ENCODE measurements at places on chromosomes 6 and 20.

GRCh38 chr6:143451531-143451930, 926 bp downstream of the PEX3 start:
- no peak for DNase-seq

DNA sequence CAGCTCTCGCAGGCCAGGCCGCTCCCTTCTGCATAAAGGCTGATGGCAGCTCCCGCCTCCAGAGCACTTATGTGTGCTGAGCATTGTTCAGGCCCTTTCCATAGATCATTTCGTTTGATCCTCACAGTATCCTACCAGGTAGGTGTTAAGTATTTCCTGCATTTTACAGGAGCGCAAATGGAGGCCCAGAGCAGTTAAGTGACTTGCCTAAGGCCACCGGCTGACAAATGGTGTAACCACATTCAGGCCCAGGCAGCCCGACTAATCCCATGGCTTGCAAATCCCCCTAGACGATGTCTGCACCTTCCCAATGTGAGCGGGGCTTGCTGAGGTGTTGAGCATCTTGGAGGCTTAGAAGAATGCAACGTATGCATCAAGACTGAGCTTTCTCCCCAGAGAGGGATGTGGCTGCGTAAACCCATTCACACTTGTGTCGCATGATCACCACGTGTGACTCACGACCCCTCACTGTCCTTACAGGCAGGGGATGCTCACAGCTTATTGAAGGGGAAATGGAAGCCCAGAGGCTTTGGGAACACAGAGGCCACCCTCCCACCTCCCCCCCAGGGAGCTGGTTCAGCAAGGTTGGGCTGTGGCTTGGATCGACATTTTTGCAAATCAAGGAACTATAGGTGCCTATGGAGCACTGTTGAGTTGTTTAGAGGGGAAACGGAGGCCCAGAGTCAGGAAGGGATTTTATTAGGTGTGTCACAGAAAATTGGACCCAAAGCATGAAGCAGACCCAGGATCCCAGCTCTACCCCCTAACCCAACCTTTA, 7.0 kb downstream of the BPIFB2 start:
- DNase-seq = no peak

DNA sequence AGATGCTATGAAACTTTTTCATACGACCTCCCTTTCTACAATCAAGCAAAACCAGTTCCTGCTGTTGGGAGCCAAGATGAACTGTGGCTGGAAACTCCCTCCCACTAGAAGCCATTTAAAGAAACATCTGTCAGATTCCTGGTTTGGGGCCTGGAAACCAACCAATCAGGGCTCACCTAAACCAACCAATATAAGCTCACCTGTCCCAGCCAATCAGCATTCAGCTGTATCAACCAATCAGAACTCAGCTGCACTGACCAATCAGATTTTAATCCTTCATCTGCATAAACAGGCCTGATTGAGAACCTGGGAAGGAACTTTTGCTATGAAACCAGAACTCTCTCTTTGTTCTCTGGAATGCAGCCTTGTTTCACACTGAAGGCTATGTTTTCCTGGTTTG, 42.4 kb downstream of the SNX14 start:
- no peak for DNase-seq

- DNase-seq = no peak
These were observed 18.0 kb upstream of the PREX1 start for GRCh38 chr20:48845721-48846306.

DNA sequence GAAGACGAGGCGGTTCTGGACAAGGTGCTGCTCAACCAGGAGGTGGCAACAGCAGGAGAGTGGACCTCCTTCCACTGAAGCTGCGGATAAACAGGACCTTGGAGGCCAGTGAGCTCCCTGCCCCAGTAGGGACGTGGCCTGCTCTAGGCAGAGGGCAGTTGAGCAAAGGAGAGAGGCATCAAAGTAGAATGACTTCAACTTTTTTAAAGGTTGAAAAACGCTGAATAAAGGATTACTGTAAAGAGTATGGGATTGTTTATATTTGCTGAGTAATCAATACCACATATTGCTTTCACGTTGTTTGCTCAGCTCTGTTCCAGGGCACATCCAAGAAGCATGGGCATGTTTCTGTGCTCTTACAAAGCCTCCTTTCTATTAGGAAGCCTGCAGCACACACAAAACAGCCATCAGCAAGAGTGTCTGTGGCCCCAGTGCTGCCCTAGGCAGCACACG, 48.1 kb downstream of the ERMARD start:
- DNase-seq = no peak

GRCh38 chr6:141165002-141165665, 967.6 kb upstream of the GJE1 start:
- DNase-seq = no peak

- no peak for DNase-seq
These were observed 48.3 kb downstream of the AKAP7 start for GRCh38 chr6:131183427-131184095.

- DNase-seq = no peak
These were observed 44.3 kb downstream of the OR2B2 start for GRCh38 chr6:27867945-27868300.

GRCh38 chr6:98928688-98929087, 19.1 kb downstream of the FBXL4 start:
- DNase-seq = no peak

- DNase-seq = no peak
These were observed 63.3 kb downstream of the ZFAND3 start for GRCh38 chr6:37882724-37883413.

DNA sequence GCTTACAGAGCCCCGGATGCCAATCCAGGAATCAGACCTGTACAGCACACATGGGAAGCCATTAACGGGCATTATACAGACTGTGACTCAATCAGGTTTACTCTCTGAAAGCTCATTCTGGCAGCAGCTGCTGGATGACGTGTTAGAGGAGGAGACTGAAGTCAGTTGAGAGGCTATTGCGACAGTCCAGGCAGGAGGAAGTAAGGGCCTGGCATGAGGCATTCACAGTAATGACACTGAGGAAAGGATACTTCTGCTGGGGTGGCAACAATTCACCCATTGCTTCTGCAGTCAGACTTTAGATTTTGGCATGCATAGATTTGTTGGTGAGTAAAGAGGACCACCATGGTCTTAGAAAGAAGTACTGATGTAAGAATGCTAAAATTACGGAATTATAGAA, 151.0 kb upstream of the HEY2 start:
- peak; percentile 11 for DNase-seq

DNA sequence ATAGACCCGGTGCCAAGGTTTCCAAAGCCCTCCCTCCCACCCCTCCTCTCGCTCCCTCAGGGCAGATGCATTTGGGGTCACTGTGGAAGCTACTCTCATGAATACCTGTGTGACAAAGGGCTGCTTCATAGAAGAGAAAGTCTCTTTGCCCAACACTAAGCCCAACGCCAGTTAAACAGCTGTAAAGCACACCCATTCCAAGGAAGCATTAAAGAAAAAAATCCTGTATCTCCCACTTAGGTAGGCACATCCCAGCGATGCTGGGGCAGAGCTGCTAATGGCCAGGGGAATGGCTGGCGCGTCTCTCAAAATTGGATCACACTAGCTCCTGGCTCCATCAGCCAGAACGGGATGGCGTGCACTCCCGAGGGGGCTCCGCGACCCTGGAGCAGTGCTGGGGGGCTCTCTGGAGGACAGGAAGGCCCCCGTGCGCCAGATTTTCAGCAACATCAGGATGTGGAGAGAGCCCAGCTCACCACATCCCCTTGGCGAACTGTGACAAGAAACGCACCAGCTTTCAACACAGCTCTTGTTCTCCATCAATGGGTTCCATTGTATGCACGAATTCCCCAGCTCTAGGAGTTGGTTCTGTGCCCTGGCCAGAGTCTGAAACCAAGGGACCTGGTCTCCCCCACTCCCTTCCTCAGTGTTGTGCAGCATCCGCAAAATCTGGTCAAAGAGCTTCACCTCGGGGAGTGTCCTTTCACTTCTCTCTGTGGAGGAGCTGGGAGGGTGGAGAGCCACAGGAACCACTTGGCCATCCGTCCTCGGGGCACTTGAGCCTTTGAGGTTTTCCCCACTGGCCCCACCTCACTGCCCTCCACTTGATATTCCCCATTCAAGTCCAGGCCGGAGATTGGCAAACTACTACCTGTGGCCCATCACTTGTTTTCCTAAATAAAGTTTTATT, 74.1 kb downstream of the TFAP2C start:
- DNase-seq = no peak

GRCh38 chr20:53487461-53488200, 106.0 kb downstream of the ZNF217 start:
- DNase-seq = no peak

DNA sequence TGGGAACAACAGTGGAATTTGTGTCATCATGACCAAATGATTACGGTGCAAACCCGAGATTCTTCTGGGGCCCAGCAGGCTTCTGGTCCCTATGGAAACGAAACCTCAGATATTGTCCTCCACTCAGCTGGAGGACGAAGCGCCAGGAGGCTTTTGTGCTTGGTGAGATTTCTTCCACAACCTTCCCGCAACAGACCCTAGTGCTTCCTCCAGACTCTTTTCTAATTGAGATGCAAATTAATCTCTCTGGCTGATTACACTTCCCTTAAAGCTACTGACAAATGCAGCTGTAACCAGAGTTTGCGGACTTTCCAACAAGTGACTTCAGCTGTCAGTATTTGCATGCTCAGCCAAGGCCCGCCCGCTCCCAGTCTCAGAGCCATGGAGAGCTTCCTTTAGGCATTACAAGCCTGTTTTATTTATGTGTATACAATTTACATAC, 96.0 kb downstream of the INSM1 start:
- no peak for DNase-seq

DNA sequence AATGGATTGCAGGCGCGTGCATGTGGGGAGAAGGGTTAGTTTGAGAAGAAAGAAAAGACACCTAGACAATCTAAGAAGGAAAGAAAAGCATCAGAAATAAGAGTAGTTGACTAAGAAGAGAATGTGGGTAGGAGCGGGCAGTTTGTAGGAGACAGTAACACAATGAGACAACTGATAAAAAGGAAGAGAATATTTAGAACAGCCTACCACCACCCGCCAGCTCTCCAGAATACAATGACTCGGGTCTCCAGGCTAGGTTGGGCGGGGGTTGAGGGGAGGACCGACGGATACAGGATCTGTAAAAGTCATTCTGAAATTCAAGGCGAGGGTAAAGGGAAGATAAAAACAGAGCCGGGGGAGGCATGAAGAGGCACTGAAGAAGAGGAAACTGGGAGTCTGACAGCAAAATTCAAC, 712 bp downstream of the ABHD16A start:
- DNase-seq = no peak

DNA sequence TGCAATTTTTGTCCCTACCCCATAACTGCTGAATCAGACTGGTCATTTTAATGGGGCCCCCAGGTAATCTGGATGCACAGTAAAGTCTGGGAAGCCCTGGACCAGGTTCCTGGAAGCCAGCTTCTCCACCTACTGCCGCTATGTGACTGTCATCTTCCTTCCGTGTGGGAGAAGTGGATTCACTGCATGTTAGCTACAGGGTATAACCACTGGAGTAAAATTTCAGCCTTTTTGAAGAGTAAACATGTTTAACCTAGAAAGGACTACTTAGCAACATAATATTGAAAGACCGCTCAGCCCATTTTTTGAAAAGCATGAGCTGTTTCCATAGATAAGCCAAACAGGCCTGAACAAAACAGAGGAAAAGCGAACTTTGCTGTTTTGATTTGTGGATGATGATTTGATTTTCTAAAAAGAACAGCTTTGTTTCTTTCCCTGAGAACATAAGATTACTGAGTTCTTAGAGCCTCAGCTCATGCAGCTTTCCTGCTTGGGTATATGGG, 208.1 kb downstream of the PLCB4 start:
- DNase-seq = no peak

DNA sequence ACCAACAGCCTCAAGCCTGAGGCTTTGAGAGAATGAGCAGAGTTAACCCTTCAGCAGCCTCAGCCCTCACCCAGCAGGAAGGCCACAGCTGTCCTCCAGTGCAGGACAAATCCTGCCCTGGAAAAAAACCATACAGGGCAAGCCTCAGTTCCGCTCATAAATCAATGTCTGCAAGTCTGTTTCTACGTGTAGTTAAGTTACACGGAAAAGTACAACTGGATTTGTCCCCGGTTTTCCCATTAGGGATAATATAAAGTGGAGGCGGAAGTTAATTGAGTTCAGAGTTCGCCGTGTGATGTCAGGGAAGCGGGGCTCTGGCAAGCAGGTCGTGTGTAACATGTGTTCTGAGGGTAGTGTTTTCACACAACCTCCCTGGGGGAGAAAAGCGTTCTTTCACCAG, 44.2 kb upstream of the EYA2 start:
- DNase-seq = no peak

GRCh38 chr20:13659288-13659687, 20.6 kb upstream of the TASP1 start:
- no peak for DNase-seq

DNA sequence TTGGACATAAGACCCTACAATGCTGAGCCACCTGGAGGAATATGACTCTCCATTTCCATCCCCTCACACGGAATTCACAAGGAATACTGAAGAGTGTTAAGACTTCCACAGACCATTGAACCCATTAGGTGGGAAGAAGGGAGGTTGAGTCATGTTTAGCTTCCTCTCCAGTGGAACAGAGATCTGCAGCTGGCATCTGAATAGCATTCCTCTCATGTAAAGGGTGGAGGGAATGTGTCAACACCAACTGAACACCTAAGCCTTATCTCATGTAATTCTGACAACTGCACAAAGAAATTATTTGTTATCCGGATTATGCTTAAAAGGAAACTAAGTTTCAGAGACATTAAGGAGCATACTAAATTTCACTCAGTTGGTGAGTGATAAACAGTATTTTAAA, 705.9 kb downstream of the MAFB start:
- DNase-seq = no peak

- DNase-seq = no peak
These were observed 8.0 kb downstream of the MAP3K5 start for GRCh38 chr6:136784271-136784664.

GRCh38 chr20:19741924-19742323, 16.1 kb upstream of the RIN2 start:
- no peak for DNase-seq

GRCh38 chr6:67563671-67564070, 1071.4 kb upstream of the ADGRB3 start:
- DNase-seq = no peak

DNA sequence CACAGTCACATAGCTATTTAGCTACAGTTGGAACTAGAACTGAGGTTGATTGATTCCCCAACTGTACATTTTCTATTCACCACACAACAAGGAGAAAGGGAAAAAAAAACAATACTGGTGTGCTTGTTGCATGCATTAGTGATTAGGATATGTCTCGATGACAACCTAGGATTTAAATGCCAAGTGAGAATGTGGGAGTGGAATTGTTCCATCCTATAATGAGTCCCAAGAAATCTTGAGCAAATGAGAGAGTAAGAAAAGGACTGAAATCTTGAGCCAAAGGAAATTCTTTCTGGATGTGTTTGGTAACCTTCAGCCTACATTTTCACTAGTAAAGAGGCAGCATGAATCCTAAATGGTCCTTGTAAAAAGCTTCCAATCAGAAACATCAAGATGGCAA, 232.7 kb downstream of the HIVEP2 start:
- DNase-seq = no peak

GRCh38 chr20:37759052-37759553, 65.3 kb downstream of the CTNNBL1 start:
- no peak for DNase-seq
